ENCODE measurements at places on chromosomes 13 and 19.

DNA sequence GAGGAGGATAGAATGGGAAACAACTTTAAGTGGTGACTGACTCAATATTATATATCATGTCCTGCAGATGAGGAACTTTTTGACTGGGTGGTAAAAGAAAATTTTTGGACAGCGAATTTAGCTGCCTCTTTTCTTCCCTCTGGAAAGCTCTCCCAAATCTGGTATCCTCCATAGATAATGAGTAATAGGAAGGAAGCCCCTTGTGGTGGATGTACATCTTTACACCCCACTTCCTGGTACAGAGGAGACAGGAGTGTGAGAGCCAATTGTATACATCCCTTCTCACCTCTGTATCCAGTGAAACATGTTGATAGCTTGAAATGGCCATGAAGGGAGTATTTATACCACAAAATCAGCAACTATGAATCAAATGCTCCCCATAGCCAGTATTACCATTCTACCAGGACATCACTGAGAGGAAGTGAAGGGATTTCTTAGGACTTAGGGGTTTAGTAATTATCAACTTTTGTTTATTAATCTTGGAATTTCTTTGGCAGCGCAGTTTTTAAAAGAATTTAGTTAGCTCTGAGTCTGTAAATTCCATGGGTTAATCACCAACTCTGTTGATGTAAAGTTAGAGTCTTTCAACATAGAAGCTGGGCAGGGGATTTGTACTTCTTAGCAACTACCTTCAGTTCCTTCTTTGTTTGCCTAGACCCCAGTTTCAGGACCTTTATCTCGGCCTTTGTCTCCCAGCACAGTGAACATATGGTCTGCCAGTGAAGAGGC is 17.0 kb upstream of the TDRD3 start:
- DNase-seq, result no peak

DNA sequence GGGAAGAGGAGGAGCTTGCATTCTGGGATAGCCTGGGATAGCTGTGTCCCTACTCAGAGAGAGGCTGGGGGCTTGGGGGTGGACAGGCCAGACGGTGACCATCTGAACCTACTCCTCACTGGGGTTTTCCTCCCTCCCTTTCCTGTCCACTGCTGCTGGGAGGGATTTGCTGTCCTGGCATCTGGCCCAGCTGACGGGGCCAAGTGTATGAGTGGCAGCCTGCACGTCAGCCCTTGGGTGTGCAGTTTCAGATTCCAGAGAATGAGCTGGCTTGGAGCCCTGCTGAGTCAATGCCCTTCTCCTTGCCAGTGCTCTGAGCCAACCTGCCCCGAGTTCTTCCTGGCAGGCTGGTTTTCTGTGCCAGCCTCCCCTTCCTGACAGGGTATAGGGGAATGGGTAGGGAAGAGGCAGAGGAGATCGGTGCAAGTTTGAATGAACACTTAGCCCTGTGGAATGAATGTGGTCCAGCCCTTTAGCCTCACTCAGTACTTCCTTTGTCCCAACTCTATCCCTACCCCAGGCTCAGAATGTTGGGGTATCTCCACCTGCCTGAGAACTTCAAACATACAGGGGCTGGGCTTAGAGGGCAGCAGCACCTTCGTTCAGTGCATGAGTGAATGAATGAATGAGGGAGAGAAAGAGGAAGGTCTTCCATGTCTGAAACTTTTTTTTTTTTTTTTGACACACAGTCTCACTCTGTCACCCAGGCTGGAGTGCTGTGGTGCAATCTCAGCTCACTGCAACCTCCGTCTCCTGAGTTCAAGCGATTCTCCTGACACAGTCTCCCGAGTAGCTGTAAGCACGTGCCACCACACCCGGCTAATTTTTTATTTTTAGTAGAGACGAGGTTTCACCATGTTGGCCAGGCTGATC is 1.8 kb upstream of the ANGPTL4 start:
- peak; percentile 71 for DNase-seq

DNA sequence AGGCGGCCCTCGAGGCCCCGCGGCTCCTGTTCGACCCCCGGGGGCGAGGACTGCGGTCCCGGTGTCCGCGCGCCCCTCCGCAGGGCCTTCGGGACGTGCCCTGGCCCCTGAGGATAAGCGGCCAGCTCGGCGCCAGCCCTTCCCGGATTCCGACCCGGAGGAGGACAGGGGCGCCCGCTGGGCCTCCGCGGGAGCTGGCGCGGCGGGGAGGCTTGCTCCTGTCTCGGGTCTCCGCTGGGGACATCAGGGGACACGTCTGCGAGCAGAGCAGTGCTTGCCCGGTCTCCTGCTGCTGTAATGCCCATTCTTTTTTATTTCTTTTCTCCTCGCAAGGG is 829 bp downstream of the B3GLCT start:
- peak; percentile 77 for DNase-seq

- no peak for DNase-seq
Observed at GRCh38 chr13:29564818-29565217, 30.7 kb downstream of the SLC7A1 start.

DNA sequence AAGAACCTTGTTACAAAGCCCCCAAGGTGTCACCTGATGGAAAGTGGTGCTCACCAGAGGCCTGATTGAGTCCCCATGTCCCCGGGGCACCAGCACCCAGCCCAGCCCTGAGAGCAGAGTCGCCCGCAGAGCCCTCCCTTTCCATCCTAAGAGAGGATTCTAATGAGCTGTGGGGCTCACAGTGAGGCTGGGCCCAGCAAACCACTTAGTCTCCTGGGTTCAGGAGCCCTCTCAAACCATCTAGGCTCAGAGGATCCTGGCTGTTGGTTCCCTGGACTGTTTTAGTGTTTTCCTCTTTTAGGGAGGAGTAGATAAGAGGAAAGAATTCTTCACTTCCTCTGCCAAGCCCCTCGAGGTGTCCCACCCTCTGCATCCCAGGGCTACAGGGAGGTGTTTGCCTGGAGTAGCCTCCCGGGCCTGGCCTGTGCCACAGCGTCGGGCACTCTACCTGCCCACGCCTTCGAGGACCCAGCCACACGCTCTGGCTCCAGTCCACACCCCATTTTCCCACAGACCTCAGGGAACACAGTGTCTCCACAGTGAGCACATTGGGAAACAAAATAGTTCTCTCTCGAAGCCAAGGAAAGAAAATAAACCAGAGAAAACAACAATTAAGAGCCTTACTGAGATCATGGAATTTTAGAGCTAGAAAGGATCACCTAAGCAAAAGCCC is 34.4 kb downstream of the DHRS12 start:
- no peak for DNase-seq

GRCh38 chr13:103328899-103329298 is 262.7 kb upstream of the SLC10A2 start:
- no peak for DNase-seq

Measured in hematopoietic multipotent progenitor cell treated with erythropoietin and hydrocortisone succinate and interleukin-3 and kit ligand, for 4 days (in vitro differentiated cells).